Activated CD4-positive, alpha-beta memory T cell treated with anti-CD3 and anti-CD28 coated beads, Interleukin-2, amount 10 ng/mL, durations not matched to agents 7 days and 5 days (primary cell): ENCODE measurements at places on chromosomes 13 and 19. TPM values are rescaled to one million over a fixed set of nuclear protein-coding genes. Genes with fewer than 3 reads are reported as not detected.

Gene ZNF561
- total RNA-seq = 29.0 TPM

DNA sequence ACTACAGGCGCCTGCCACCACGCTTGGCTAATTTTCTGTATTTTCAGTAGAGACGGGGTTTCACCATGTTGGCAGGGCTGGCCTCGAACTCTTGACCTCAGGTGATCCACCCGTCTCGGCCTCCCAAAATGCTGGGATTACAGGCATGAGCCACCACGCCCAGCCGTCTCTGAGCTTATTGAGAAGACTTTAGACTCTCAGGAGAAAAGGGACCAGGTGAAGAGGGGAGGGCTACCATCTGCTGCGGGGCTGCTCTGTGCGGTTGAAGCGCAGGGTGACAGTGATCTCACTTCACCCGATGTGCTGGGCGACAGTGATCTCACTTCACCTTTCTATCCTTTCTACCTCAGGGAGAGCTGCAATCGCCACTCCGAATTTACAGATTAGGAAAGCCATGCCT, 25.3 kb downstream of the PDCD5 start:
- H3K4me1 ChIP-seq = no peaks in the 10 kb centered on the region
- no peak for DNase-seq
- H3K4me3 ChIP-seq = no peak overlapping the region
- no peaks in the 10 kb centered on the region for H3K27me3 ChIP-seq
- no peak overlapping the region for H3K27ac ChIP-seq
- peaks cover 24% of the 10 kb centered on the region for H3K36me3 ChIP-seq

Gene NLRP12
- not detected for total RNA-seq

DNA sequence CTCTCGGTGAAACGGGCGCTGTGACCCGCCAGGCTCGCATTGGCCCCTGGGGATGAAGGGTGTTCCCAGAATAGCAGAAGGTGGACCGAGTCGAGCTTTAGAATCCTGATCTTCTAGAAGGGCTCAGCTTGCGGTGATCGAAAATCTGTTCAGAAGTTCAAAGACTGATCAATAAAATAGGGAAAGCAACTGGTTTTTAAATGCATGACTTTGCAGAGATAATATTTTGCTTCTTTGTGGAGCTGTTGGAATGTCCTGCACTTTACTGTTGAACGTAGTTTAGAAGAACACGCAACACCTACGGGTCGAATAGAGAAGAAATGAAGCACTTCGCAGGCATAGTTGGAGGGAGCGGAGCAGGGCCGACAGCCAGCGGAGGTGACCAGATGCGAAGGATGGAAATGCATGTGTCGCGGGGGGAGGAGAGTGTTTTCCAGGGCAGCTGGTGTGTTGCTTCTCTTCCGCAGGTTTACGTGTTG, 766 bp downstream of the CEBPG start:
- peaks cover 36% of the 10 kb centered on the region for H3K36me3 ChIP-seq
- H3K4me1 ChIP-seq = peaks cover 55% of the 10 kb centered on the region
- H3K27me3 ChIP-seq = no peaks in the 10 kb centered on the region
- H3K27ac ChIP-seq = peak overlapping the region; percentile 69
- no peak for DNase-seq

Gene ZNF93
- 11.7 TPM for total RNA-seq

- peaks cover 14% of the 10 kb centered on the region for H3K36me3 ChIP-seq
- DNase-seq = no peak
- H3K4me3 ChIP-seq = no peak overlapping the region
- H3K27ac ChIP-seq = no peak overlapping the region
- peaks cover 35% of the 10 kb centered on the region for H3K4me1 ChIP-seq
Measured at GRCh38 chr13:44574466-44574855, 1.7 kb downstream of the TSC22D1 start.

DNA sequence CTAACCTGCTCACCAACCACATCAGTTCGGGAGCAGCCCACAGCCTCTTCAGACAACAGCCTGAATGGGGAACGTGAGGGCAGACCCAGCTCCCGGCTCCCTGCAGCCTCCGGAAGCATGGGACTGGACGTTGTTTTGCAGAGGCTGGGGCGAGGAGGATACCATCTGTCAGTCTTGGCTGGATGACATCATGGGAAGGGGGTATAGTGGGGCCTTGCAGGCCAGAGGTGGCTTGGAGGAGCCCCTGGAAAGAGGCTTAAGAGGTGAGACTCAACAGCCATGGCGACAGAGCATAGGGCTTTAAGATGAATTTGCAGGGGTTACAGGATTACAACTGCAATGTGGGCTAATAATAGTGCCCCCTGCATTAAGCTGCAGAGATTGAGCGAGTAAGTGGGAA, 1.5 kb downstream of the FXYD3 start:
- no peak for DNase-seq
- peaks cover 3% of the 10 kb centered on the region for H3K4me1 ChIP-seq
- H3K27me3 ChIP-seq = peaks cover 1% of the 10 kb centered on the region
- H3K4me3 ChIP-seq = no peak overlapping the region

DNA sequence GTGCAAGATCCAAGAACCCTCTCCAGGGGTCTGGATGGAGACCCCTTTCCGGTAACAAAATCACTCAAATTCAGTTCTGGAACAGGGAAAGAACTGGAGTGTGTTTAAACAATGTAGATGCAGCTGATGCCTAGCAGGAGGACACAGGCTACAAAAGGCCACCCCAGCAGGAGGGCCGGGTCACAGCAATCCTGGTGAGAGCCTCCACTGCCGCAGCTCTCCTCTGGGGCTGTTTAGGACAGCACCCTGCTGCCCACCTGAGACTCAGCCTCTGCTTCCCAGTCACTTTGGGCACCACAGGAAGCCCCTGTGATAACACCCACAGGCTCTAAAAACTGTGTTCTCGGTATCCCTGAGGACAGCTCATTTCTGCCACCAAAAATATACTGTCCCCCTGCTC, 318.7 kb upstream of the NBEA start:
- no peaks in the 10 kb centered on the region for H3K4me1 ChIP-seq
- H3K4me3 ChIP-seq = no peak overlapping the region
- no peak overlapping the region for H3K27ac ChIP-seq
- no peaks in the 10 kb centered on the region for H3K36me3 ChIP-seq

- no peaks in the 10 kb centered on the region for H3K27me3 ChIP-seq
- DNase-seq = no peak
- H3K27ac ChIP-seq = no peak overlapping the region
Measured at GRCh38 chr19:13781547-13781946, 7.3 kb downstream of the C19orf53 start.
